ENCODE measurements at places on chromosomes 6 and 20.
A peak's percentile ranks its signal among the peaks of the same experiment; 100 is the strongest.

DNA sequence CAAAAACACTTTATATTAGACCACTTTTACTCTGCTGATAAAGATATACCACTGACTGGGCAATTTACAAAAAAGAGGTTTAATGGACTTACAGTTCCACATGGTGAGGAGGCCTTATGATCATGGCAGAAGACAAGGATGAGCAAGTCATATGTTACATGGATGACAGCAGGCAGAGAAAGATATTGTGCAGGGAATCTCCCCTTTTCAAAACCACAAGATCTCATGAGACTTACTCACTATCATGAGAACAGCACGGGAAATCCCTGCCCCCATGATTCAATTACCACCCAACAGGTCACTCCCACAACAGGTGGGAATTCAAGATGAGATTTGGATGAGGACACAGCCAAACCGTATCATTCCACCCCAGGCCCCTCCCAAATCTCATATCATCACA lies 1383.8 kb upstream of the MAP3K7 start:
- DNase-seq: no peak

- DNase-seq: peak; percentile 90
Observed at GRCh38 chr6:1144842-1145767, 166.8 kb upstream of the FOXQ1 start.

GRCh38 chr20:58130156-58130555 lies 98.3 kb downstream of the ANKRD60 start:
- DNase-seq: no peak

DNA sequence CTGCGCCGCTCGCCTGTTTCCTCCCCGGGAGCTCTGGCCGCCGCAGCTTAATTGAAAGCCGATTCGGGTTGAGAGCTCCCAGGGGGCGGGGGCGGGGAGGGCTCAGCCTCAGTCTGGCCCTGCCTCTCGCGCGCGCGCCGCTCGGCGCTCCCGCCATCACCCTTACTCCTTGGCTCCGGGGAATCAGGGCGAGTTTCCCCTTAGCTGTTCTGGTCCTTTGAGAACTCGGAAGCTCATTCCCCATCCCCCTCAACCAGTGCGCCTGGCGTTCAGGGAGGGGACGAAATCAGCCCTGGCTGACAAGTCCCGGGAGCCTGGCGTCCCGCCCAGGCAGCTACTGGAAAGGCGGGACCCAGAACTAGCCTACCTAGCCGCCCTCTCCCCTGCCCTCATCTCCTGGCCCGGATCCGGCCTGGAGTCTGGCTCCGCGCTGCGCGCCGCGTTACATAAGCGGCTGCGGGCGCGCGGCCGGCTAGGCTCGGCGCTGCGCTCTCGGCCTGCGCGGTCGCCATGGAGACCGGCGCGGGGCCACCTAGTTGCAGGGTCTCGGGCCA lies 2.8 kb downstream of the SLC12A5 start:
- DNase-seq: no peak

DNA sequence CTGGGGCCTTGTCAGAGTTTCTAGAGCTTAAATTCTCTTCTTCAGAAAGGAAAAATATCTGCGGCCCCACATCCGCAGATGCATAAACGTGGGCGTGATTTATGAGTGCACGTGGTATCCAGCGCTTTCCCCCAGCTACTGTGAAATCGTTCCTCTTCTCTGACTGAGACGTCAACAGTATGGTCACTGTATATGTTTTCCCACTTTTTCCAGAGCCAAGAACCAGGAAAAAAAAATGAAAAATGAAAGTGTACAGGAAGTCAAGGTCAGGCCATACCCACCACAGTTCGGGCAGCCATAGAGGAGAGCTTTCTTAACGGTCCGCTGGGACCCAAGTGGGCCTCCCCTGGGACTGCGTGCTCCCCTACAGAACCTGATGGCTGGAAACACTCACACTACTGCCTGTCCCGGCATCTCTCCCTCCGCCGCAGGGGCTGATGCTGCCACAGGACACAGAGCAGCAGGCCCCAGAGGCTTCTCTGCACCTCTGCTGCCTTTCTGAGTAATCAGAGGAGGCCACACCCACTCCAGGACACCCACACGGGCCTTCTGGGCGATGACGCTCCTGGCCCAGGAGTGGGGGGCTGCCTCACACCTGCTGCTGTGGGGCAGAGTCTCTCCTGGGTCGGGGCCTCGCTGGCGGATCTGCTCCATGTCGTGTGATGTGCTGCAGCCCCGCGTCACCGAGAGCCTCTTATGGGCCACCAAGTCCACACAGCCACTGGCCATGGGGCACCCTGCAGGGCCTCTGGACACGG lies 16.4 kb upstream of the STX16 start:
- peak; percentile 88 for DNase-seq

GRCh38 chr6:150866147-150866990 lies 867 bp downstream of the MTHFD1L start:
- peak; percentile 95 for DNase-seq

- no peak for DNase-seq
Observed at GRCh38 chr20:51265361-51265760, 242.5 kb upstream of the KCNG1 start.

- DNase-seq: peak; percentile 74
Observed at GRCh38 chr6:154928325-154928922, 66.7 kb upstream of the TIAM2 start.

GRCh38 chr6:55652429-55652828 lies 73.4 kb upstream of the HMGCLL1 start:
- no peak for DNase-seq

DNA sequence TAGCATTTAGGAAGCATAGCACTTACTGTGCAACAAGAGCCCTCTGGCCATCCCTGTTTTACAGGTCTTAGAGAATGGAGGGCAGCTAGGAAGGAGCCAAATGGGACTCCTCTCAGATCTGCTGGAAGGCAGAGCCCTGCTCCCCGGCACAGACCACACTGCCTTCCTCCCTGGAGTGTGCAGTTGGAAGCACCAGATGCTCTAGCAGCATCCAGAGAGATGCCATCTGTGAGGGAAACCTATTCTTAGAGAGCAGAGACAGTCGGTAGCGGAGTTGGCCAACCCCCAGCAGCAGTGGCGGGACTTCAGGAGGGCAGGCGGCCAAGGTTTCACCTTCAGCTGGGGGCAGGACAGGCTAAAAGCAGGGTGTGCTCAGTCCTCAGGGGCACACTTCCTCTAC lies 16.7 kb upstream of the E2F1 start:
- DNase-seq: no peak

DNA sequence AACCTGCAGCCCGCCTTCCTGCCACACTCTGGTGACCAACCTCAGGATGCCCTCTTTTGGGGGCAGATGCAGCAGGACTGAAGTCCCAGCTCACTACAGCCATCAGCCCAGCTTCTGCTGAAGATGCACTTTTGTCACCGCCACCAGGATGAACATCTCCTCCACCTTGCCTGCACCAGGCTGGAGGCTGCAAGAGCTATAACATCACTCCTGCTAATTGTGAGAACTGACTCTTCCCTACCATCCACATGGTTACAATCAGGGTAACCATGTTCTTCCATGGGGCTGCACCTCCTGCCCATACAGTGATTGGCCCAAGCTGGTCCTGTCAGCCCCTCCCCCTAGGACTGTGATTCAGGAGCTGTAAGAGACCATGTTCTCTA lies 2.0 kb upstream of the ACTL10 start:
- DNase-seq: no peak
